ENCODE measurements at places on chromosomes 12 and 14.

DNA sequence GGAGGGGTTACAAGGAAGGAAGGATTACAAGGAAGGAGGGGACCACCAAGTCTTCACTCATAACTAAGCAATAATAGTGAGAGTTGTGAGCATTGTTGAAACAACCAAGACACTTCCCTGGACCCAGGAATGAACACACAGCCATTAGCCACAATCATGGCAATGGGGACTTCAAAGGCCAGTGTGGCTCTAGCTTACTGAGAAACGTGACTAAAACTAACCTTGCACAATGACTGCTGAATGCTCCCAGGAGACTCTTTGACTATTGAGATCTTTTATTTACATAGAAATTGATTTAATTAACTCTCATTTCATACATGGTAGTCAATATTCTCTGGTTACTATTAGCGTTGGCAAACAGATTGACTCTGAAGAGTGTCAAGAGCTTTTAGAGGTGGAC, 263.0 kb upstream of the SOX5 start:
- DNase-seq: no peak

- no peak for DNase-seq
These were observed 6.9 kb upstream of the SYCP3 start for GRCh38 chr12:101746196-101746595.

DNA sequence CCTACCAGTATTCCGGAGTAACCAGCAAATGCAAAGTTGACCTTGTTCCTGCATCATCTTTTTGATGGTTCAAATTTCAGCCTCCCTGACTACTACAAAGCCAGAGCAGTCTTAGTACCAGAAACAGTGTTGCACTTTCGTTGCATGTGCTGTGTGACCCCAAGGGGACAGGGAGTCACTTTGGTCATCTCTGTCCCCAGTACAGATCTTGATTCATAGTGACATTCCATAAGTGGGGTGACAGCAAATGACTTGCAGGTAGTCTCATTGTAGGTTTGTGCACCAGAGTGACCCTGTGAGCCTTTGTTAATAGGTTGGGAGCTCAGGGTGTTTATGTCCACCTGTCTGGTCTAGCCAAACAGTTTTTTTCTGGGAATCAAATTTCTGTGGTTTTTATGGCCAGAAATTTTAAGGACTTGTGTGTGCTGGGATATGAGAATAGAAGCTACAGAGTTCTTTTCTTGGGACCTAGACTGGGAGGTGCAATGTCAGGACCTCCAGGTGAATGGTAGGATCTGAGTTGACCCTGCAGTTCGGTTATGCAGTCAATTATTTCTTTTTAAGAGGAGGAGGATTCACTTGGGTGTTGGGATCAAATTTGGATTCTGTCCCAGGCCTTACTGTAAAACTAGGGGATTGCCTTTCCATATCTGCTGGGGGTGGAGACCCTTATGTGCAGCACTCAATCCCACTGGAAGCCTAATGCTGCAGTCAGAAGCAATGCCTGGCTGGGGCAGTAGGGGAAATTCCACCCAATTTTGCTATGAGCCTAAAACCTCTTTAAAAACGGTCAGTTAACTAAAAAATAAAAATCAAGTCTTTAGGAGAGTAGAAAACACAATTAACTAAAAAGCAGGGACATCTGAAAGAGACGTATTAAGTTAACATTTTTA, 10.1 kb downstream of the EIF5 start:
- no peak for DNase-seq

- DNase-seq: no peak
These were observed 1330.1 kb upstream of the USP15 start for GRCh38 chr12:60930151-60930550.

- no peak for DNase-seq
These were observed 124.8 kb upstream of the PTPRB start for GRCh38 chr12:70762000-70762399.

DNA sequence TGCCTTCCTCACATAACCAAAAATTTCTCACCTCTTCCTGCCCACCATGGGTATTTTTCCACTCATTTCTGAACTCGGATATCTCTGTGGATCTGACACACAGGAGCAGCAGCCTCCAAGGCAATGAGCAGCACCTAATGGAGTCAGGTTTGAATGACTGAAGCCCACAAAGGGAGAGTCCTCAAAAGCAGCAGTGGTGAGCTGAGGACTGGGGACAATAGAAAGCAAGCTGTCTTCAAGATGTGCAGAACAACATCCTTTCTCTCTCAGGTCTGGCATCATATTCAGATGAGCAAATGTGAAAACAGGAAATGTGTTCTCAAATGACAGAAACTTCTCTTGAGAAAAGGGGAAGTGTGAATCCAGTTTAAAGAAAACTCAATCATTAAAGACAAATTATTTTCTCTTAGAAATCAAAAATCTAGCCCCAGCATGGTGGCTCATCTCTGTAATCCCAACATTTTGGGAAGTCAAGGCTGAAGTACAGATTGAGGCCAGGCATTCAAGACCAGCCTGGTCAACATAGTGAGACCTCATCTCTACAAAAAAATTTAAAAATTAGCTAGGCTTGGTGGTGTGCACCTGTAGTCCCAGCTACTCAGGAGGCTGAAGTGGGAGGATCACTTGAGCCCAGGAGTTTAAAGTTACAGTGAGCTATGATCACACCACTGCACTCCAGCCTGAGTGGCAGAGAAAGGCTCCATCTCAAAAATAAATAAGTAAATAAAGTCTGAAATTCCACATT, 54.2 kb downstream of the C12orf42 start:
- no peak for DNase-seq

DNA sequence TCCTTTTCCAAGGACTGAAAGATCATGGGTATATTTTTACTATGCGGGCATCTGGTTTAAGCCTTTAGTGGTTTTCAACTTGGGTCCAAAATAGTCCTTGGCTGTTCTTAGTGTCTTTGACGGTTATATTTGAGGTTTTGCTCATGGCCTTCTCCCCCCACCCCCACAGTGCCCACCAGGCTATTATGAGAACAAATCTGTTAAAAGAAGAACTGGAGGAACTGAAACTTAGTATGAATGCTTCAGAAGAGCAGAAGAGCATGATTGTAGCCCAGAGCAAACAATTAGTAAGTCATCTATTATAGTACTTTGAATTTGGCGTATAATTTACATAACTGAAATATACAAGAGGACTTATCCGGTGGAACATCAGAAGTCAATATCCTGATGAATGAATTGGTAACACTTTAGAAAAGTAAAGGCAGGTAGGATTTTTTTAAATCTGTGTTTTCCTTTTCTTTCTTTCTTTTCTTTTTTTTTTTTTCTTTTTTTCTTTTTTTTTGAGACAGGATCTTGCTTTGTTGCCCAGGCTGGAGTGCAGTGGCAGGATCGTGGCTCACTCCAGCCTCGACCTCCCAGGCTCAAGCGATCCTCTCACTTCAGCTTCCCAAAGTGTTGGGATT, 71.8 kb upstream of the BCAT1 start:
- no peak for DNase-seq

DNA sequence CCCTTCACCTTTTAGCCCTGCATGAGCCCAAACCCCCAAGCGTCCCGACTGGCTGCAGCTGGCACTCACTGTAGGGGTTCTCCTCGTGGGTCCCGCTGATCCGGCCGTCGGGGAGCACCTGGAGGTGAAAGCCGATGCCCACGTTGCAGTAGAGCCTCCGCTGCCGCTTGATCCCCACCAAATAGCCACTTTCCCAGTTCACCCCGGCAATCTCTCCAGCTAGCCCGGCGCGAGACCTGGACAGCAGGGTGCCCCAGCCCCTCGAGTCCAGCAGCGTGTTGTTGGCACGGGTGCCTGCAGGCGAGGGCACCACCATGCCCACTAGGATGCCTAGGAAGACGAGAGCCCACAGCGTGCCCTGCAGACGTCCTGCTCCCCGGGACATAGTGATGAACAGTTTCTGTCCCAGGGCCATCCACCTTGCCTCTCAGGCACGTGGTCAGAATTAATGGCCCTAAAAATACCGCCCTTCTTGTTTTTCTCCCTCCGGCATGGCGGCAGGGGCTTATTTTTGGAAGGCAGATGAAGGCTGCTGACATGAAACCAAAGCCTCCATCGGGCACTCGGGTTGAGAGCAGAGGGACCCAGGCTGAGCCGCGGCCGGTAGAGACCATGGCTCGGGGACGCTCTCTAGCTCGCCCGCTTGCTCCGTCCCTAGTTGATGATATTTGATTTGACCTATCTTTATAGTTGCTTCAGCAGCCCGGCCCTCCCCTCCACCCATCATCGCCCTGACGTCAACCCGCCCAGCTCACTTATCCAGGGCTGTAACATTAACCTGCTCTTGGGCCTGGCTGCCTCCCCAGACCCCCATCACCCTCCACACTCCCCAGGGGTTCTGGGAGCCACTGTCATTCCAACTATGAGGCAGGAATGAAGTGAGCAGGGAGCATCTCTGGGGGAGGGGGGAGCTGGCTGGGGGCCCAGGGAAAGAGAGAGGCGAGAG, at the start of gene FGF6:
Gene FGF6, minus strand, starts transcription at position 660 of the 946 bp plus-strand sequence. Its CDS starts 245 bp downstream, at position 415.
- DNase-seq: no peak

DNA sequence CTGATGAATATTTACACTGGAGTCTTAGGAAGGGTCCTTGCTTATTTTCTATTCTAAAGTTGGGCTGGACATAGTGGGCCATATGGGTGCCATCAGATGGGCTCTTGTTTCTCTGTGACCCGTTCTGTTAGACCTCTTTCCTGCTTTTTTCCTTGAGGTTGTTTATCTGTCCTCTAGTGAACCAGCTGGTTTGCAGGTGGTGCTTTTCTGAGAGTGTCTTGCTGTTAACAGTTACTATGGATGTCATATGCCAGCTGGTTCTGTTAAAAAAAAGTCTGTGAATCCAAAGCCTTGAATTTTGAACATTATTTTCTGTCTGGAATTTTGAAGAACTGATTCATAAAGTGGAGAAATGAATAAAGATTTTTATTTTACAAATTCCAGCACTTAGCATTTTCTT, 29.2 kb downstream of the ZC3H14 start:
- no peak for DNase-seq

- DNase-seq: peak; percentile 43
These were observed 527.7 kb downstream of the FUT8 start for GRCh38 chr14:65940056-65940735.

DNA sequence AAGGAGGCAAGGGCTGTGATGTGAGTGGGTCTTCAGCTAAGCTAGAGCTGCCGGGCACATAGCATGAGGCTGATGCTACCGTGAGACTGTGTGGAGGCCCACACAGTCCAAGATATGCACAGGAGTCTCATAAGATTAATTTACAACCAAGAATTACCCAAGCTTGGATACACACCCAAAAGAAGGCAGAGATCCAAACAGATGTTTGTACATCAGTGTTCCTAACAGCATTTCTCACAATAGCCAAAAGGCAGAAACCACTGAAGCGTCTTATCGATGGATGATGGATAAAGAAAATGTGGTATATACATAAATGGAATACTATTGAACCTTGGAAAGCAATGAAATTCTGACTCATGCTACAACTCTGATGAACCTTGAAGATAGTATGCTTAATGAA, 40.8 kb upstream of the RIC8B start:
- DNase-seq: no peak

DNA sequence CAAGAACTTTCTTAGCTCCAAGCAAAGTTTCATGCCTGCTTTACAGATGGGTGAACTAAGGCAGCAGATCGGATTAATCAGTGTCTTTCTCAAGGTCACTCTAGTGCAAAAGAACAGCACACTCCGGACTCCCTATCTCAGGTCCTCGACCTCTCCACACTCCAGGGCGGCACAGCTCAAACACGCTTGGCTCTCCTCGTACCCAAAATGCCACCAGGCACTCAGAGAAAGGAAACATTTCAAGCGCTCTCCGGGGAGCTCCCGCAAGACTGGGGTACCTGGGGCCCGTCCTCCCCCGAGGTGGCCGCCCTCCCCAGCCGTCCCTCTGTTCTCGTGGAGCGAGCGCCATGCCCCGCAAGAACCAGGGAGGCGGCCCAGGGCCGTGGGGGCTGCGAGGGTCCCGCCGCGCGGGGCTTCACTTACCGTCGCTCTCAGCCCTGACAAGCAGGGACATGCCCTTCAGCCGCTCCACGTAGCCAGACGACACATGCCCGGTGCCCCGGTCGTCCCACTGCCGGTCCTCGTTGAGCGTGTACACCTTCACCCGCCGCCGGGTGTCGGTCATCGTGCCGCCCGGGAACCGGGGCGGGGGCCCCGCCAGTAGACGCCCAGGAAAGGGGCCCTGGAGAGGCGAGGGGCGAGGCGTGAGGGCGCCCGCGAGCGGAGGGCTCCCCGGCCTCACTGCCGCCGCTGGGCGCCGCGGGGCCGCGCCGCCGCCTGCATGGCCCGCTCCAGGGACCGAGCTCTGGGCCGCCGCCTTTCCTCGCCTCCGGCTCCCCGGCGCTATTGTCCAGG, 830 bp downstream of the PPP4R3A start:
- peak; percentile 37 for DNase-seq

DNA sequence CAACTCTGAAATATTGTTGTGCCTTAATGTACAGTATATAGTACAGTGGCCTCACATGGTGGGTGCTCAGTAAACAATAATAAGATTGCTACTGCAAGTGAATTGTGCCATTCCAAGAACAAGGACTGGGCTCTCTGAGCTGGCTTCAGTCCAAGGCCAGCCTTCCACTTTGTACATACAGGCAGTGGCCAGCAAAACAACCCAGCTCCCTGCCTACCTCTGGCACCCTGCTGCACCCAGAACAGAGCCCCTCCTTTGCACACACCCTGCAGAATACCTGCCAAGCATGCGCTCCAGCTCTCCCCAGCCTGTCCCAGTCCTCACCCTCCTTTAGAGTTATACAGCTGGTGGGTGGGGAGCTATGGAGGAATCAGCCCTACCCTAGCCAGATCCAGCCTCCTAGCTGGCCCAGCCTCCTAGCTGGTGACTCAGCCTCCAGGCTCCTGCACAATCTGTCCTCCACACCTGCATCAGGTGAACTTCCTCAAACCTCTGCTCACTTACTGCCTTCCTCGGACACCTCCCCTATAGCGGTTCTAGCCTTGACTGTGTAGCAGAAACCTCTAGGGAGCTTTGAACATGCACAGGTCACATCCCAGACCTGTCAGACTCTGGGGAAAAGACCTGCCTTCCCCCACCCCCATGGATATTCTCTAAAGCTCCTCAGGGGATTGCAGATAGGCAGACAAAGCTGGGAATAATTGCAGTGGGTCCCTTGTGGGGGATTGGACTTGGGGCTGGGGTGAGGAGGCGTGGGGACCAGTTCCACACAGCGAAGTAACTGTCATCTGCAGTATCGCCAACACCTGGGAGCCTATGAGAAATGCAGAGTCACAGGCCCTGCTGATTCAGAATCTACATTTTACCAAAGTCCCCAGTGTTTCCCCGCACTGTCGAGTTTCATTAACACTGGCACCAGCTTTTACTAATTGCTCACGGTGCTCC, 17.9 kb downstream of the ZDHHC22 start:
- DNase-seq: no peak

GRCh38 chr12:4791497-4791896, 71.3 kb downstream of the GALNT8 start:
- DNase-seq: no peak

All from K562 (cell line).